ENCODE measurements at places on chromosomes 1 and 21.

DNA sequence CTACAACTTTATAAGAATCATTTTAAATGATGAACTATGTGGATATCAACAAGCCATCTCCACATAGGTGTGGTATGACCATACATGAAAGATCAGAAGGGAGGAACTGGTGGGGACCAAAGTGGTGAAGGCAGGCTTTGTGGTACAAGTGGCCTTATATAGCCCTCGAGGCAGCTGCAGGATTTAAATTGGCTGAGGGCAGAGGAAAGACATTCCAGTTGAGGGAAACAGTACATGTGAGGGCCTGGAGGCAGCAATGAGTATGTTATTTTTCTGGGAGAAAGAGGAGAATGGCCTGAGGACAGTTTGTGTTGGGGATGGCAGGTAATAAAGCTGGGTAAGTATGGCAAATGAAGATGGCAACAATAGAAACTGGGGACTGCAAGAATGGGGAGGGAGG is 17.1 kb downstream of the OSCP1 start:
- DNase-seq: no peak

DNA sequence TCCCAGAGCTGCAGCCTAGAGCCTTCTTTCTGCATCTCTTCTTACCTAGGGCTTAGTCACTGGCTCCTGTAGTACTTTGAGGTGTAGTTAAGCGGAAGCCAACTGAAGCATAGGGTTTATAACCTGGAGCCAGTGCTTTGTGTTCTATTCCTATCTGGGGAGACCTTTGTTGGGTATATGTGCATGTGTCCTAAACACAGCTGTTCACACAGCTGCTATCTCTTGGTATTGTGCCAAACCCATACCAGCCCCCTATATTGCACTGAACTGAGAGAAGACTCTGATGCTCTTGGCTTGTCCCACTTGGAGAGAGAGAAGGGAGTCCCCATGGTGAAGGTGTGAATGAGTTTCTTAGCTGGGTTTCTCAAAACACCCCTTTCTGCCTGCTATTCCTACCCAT is 17.2 kb upstream of the NFASC start:
- DNase-seq: no peak

- DNase-seq: no peak
These were observed 43.1 kb downstream of the ATP2B4 start for GRCh38 chr1:203669739-203670138.

GRCh38 chr1:64072089-64072793 is 131.2 kb upstream of the UBE2U start:
- DNase-seq: no peak

- DNase-seq: no peak
These were observed 264.7 kb downstream of the SPATA17 start for GRCh38 chr1:217895841-217896240.

- no peak for DNase-seq
These were observed 79.2 kb upstream of the CD1D start for GRCh38 chr1:158101455-158101854.

GRCh38 chr1:71461416-71461815 is 380.6 kb upstream of the ZRANB2 start:
- DNase-seq: no peak

DNA sequence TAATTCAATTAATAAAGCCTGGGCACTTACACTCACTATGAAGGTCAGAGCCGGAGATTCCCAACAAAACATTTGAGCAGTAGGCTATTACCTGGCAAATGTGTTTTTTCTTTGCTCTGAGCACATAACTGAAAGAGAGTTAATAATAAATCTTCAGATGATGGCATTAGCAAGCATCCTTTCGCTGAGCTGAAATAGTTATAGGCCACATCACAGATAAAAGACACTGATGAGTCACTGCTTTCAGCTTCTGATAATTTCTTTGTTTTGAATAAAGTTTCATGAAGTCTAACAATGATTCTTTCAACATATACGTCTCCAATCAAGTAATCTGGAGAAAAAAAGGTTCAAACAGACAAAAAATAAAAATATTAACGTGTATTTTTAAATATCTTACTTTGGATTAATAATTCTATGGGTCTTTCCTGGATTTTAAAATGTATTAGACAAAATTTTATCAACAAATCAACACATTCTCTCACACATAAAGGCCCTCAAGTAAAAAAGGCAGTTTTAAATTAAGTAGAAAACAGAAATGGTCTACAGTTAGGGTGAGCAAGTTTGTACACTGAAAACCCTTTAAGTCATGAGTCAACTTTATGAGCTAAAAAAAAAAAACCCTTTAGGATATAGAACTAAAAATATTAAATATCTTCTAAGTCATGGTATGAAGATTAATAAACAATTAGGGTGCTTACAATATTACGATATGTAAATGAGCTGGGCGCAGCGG is 33.1 kb downstream of the LTN1 start:
- no peak for DNase-seq

Data from nephron progenitor cell (in vitro differentiated cells).